ENCODE measurements at places on chromosomes 6 and 20.

- DNase-seq, result no peak
Observed at GRCh38 chr6:33856655-33857054, 52.9 kb upstream of the MLN start.

- no peak for DNase-seq
Observed at GRCh38 chr6:155578251-155578650, 122.6 kb upstream of the NOX3 start.

GRCh38 chr6:42402184-42402583 lies 49.5 kb downstream of the TRERF1 start:
- peak; percentile 24 for DNase-seq

GRCh38 chr6:12149944-12150510 lies 137.9 kb downstream of the HIVEP1 start:
- DNase-seq, result peak; percentile 67

- no peak for DNase-seq
Observed at GRCh38 chr6:110619275-110619908, 143.0 kb upstream of the SLC22A16 start.

GRCh38 chr6:21402368-21402767 lies 191.2 kb upstream of the SOX4 start:
- DNase-seq, result no peak

DNA sequence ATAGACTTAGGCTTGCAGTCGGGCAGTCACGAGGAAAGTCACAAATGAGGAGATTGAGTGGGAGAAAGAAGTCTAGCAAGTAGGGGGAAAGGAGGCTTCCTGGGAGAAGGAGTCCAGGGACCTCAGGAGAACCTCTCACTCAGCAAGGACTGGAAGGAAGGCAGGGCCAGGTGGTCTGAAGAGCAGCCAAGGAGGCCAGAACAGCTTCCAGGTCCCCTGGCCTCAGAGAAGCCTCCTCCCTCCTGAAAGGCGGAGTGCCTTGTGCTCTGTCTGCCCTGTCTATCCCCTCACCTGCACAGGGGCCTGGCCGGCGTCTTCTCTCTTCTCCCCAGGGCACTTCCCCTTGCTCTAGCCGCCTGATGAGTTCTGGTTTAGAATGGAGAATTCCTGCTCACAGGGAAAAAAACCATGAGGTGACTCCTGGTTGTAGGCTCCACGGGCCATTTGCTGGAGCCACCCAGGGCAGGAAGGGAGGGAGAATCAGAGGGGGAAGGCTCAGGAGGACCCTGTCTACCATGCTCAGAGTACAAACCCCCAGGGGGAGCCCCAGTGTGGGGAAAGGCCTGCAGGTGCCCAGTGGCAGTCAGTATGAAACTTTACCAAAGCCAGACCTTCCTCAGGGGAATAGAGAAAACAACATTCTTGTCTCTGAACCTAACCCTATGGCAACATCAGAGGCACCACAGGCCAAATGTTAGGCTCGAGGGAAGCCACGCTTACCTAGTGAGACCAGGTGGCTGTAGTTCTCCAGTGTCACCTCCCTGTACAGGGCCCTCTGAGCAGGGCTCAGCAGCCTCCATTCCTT lies 11.2 kb downstream of the ZNF337 start:
- DNase-seq, result no peak

DNA sequence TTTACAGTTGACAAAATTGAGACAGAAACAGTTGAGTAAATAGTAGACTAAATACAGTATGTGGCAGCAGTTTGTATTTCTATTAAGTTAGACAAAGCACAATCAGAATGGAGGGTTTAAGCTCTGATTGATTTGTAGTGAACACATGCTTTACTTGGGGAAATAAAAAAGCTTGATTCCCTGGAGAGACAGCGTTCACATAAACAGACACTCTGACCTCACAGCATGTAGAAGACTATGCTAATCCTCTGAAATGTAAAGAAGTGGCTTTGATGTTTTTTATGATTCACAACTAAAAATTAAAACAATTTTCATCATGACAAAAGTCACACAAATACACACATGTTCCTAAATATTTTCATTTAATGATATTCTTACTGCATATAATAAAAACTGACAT lies 126.9 kb upstream of the FAM83B start:
- no peak for DNase-seq

GRCh38 chr6:20581070-20581469 lies 46.8 kb downstream of the CDKAL1 start:
- no peak for DNase-seq

DNA sequence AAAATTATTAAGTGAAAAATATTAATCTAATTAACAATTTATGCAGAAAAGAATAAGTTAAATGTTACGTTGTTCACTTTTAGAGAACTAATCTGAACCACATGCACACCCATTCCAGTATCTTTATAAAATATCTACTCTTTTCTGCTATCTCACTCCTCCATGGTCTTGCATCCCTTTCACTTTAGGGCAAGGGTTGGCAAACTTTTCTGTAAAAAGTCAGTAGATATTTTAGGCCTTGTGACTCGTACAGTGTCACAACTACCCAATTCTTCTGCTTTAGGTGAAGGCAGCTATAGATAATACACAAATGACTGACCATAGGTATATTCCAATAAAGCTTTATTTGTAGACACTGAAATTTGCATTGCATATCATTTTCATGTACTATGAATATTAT lies 39.7 kb upstream of the SUPT3H start:
- DNase-seq, result no peak

DNA sequence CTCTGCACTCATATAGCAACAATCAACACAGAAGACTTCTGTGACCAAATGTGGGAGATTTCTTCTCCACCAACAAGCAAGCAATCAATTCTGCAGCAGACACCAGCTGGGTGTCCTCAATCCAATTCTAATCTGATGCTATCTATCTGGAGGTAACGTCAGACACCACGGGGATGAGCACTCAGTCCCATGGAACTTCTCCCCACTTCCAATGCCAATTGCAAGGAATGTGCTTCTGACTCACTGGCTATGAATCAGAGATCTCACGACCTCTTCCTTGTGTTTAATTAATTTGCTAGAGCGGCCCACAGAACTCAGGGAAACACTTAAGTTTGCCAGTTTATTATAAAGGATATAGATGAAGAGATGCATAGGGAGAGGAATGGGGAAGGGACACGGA lies 103.5 kb upstream of the SIRPG start:
- DNase-seq, result peak; percentile 56

GRCh38 chr6:54717849-54718455 lies 128.6 kb upstream of the FAM83B start:
- peak; percentile 65 for DNase-seq

- no peak for DNase-seq
Observed at GRCh38 chr6:71125216-71125615, 163.4 kb upstream of the OGFRL1 start.

- DNase-seq, result no peak
Observed at GRCh38 chr6:33908025-33908424, 104.2 kb upstream of the MLN start.

GRCh38 chr6:42783876-42784642 lies 2.2 kb downstream of the BICRAL start:
- DNase-seq, result peak; percentile 25

- DNase-seq, result peak; percentile 41
Observed at GRCh38 chr6:112203577-112204349, 50.6 kb downstream of the LAMA4 start.

DNA sequence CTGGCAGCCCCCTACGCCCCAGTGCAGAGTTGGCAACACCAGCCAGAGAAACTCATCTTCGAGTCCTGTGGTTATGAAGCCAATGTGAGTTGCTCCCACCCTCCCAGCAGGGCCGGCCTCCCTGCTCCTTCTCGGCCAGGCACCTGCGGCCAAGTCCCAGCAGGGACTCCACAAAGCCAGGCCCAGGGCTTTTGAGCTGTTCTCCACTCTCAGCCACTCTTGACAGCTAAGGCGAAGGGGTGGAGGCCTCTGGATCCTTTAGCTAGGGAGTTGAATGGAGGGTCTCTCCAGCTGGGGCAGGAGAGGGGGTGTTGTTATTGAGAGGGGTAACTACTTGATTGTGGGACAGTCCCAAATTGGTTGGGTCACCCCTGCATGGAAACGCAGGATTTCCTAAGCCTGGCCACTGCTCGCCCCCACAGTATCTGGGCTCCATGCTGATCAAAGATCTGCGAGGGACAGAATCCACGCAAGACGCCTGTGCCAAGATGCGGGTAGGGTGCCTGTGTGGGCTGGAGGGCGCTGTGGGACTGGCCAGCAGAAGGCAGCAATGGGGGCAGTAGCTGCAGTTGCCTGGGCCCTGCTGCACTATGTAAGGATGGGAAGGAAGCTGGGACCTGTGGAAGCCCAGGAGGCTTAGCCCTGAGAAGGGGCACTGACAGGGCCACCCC lies 58.3 kb downstream of the TCP11 start:
- DNase-seq, result no peak

DNA sequence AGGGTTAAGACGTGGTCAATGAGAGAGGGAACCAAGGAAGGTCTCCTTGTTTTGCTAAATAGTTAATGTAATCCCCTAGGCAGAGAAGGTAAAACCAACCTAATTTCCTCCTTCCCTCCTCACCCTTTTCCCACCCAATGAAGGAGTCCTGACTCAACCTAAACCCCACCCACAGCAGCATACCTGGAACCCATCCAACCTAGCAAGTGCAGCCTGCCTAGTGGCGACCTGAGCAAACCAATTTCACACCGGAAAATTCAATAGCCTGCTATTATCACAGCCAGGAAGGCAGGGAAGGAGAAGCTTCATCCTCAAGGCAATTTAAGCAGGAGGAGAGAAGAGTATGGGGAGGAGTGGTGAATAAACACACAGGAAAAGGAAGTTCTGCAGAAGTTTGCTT lies 46.9 kb downstream of the OSTM1 start:
- peak; percentile 35 for DNase-seq

- no peak for DNase-seq
Observed at GRCh38 chr6:39250507-39250906, 21.2 kb upstream of the KCNK5 start.

DNA sequence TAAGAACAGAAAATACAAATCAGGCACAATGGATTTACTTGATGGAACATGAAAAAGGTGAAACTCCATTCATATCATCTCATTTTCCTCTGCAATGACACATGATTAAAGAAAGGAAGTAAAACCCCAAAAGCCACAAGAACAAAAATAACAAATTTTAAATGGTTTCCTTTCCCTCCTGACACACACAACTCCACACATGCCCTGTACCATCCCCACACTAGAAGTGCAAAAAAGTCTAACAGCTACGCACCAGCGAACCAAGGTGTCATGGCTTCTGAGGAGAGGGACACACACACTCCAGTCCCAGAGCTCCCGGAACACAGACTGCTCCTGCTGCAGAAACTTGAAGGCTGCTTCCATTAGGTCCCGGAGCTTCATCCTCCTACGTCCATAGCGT lies 25.3 kb downstream of the MDN1 start:
- no peak for DNase-seq

DNA sequence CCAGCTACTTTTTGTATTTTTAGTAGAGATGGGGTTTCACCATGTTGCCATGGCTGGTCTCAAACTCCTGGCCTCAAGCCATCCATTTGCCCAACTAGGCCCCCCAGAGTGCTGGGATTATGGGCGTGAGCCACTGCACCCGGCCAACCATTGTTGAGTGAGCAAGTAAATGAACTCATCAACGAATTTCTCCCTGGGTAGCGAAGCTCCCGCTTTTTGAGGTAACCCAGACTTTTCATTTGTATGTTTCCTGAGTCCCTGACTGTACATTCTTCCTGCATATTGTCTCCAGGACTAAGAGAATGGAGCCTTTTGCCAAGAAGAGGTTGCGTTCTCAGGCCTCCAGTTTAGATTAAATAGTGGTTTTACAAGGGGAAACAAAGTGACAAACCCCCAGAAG lies 36.4 kb downstream of the RIPOR3 start:
- peak; percentile 51 for DNase-seq

DNA sequence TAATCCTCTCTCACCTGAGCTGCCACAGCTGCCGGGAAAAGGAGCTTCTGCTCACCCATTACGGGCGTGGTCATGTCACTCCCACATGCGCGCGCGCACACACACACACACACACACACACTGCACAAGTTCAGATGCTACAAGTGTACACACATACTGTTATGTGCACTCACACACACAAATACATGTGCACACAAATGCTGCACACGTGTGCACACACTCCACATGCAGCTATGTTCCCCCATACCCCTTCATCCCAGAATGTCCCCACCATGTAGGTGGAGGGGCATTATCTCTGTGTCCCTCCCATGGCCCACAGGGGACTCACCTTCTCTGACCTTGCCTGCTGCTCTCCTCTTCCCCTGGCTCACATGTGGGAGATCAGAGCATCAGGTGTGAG lies 37.3 kb downstream of the GNAS-AS1 start:
- no peak for DNase-seq

DNA sequence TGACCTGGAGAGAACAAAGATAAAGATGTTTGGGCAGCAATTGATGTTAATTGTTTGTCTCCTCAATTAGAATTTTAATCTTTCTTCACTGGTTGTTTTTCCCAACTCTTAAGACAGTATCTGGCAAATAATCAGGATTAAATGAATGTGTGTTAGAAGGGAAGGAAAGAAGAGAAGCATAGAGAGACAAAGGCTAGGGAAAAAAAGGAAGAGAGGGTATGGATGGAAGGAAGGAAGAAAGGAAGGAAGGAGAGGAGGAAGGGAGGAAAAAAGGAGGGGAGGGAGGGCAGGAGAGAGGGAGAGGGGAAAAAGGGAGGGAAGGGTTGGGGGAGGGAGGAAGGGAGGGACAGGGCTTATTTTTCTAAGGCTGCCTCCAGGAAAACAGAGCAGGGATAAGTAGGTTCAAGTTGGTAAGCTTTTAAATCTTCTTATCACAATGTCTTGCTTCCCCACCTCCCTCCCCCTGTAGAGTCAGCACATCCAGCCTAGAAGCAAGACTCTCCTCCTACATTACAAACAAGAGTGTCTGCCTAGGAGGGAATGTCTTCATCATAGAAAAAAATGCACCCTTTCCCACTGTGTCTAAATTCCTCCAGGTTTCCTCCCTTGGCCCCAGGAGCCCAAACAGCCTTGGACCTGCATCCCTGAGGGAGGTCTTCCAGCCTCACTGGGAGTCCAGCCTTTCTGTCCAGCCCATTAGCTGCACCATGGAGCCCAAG lies 447.8 kb upstream of the JARID2 start:
- DNase-seq, result no peak

DNA sequence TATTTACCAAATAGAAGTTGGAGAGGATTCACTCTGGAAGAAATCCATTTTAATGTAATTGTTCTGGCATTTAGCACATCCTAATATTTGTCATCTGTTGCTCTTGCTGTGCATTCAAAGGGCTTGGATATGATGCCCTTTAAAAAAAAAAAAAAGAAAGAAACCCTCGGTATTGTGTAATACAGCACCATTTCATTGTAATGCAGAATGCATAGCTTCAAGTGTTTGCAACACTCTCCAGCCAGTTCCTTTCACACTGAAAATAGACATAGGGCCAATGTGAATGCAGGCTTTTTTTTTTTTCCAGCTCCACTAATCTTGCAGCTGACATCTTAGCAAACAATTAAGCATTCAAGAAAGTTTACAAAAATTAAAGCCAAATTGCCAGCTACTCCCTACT lies 197.4 kb upstream of the POU3F2 start:
- DNase-seq, result peak; percentile 15

- DNase-seq, result no peak
Observed at GRCh38 chr6:150733726-150734125, 131.8 kb upstream of the MTHFD1L start.

All from astrocyte of the hippocampus (primary cell).